ENCODE measurements at places on chromosomes 13 and 19. TPM values are rescaled to one million over a fixed set of nuclear protein-coding genes. Genes with fewer than 3 reads are reported as not detected.

The SCGB2B2 gene
- 0.27 TPM for total RNA-seq

The FBXO17 gene
- 0.27 TPM for total RNA-seq

The ANKRD24 gene
- total RNA-seq, result 0.27 TPM

The SPACA4 gene
- not detected for total RNA-seq

The SSC5D gene
- 0.27 TPM for total RNA-seq

The TRAPPC5 gene
- total RNA-seq, result 52.0 TPM

The SLC35E1 gene
- total RNA-seq, result 49.3 TPM

The SIGLEC7 gene
- total RNA-seq, result under 0.01 TPM

The CD22 gene
- total RNA-seq, result 11.0 TPM
